ENCODE measurements at places on chromosomes 3 and 15.

DNA sequence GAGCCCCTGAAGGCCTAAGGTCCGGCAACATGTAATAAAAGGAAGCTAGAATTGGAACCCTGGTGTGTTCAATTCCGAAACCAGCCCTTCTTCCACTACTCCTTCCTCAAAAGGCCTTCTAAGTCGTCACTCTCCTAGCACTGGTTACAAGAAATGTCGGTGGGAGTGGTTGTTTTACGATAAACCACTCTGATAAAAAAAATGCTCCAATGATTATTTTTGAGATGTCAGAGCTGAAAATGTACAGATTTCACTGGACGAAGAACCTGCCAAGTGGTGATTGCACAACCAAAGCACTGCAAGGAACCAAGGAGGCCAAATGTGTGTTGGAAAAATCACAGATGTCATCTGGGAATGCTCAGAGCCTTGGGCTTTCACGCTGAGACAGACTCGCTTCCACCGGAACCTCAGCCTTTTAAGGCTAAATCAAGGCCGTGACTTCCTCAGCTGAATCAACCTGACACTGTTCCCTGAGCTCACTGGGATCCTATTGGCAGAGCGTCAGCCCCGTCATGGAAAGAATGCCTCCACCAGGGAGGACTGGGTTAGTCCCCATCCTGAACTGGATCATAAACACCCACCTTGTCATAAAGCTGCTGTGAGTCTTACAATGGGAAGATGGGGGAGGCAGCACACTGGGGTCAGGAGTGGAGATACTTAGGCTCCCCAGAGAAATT is 108.1 kb upstream of the THBS1 start:
- no peak for DNase-seq

DNA sequence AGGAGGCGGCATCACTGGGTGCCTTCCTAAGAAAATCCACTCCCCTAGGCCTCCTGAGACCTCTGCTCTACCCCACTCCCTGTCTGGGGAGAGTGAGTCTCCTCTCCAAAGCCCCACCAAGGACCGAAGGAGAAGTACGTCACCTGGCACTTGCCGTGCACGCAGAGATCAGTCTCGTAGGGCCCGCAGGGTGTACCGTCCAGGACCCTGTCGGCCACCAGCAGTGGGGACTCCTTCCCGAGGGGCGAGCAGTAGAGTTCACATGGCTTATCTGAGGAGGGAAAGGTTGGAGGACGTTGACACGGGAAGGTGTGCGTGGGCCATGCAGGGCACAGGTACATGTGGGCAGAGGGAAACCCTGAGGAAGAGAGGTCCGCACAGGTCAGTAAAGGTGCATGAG is 232.9 kb downstream of the ADAMTS17 start:
- no peak for DNase-seq

DNA sequence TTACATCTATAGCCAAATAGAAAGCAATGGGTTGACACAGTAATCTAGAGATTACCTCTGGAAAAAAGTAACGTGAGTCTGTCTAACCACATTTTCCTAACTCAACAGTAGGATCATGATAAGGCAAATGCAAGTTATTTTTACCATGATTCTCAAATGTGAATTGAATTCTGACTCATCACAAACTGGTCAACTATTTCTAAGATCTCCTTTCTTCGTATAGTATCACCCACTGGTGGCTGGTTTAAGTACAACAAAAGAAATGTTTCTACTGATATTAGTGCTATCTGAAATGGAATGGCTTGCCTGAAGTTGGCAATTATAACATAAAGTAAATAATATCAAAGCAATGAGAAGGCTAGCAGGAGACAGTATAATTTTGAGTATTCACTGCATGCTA is 102.2 kb downstream of the ABI3BP start:
- DNase-seq = no peak

DNA sequence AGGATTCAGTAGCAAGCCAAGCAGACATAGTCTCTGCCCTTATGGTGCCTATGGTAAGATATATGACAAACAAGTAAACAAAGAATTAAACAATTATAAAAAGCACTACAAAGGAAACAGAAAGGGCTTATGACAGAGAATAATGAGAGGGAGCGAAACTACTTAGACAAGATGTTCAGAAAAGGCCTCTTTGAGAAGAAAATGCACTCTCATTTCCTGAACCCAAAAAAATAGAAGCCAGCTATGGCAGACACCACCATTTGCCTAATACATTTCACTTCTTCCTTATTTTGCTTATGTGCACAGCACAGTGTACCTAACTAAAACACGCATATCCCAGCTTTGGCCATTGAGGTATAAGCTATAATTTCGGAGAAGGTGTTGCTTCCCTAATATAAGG is 465.5 kb upstream of the PPP2R3A start:
- DNase-seq = no peak

DNA sequence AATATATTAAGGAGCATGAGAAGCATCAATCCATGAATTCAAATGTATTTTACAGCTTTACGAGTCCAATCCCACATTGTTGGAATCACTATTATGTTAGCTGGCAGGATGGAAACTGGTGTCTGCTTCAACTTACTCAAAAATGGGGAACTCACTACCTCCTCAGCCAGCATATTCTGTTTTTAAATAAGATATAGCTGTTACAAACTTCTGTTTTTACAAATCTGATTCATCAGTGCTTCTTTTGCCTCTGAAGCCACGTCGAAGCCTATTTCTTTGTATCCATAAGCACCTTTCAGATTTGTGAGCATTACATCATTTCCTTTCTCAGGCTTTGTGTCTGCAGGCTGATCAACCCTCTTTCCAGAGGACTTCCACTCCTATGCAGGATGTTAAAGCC is 105.9 kb downstream of the TPRG1 start:
- peak; percentile 10 for DNase-seq

GRCh38 chr3:100129941-100130340 is 15.6 kb upstream of the FILIP1L start:
- peak; percentile 67 for DNase-seq

DNA sequence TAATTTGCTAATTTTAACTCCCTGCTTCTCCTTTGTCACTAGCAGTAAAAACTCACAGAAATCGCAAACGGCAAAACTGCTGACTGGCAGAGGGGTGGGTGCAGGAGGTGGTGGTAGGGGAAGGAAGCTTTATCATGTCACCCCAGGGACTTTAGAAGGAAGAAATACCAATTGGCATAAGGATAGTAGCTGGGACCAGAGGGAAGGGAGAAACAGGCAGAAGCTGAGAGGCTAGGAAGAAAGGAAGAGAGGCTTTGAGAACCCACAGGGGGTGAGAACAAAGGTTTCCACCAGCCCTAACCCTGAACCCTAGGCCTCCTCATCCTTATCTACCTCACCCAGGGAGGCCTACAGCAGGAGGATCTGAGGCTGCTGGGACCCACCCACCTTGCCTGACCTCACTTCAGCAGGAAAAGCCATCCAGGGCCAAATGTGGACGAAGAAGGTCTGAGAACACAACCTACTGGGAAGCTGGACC is 10.7 kb downstream of the ITGB5 start:
- no peak for DNase-seq

- DNase-seq = no peak
Measured at GRCh38 chr3:58358092-58358491, 25.4 kb downstream of the PXK start.

DNA sequence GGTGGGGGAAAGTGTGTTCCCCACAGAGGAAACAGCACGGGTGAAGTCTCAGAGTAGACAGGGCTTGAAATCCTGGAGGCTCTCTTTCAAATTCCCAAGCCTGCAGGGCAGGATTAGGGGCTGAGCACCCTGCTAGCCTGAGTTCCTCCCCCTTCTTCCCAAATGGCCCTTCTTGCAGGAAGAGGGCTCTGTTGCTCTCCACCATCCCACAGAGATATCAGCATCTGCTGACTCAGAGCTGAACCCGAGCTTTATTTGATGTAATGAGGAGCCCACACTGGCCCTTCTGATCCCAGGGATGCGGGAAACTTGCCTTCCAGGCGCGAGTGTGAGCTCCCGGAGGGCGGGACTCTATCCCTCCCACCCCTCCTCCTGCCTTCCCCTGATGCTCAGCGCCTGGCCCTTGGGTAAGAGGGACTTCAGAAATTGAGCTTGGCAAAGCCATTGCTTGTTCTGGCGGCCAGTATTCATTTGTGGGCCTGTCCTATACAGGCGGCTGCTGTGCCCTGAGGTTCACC is 1.4 kb upstream of the STRA6 start:
- no peak for DNase-seq

DNA sequence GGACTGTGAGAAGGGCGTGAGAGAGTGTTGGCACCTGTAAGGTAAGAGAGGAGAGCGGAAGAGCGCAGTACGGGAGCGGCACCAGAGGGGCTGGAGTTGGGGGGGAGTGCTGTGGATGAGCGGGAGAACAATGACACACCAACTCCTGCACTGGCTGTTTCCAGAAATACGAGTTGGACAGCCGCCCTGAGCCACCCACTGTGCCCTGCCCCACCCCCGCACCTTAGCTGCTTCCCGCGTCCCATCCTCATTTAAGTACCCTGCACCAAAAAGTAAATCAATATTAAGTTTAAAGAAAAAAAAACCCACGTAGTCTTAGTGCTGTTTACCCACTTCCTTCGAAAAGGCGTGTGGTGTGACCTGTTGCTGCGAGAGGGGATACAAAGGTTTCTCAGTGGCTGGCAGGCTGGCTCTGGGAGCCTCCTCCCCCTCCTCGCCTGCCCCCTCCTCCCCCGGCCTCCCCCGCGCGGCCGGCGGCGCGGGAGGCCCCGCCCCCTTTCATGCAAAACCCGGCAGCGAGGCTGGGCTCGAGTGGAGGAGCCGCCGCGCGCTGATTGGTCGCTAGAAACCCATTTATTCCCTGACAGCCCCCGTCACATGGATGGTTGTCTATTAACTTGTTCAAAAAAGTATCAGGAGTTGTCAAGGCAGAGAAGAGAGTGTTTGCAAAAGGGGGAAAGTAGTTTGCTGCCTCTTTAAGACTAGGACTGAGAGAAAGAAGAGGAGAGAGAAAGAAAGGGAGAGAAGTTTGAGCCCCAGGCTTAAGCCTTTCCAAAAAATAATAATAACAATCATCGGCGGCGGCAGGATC is at the start of gene SOX2:
TSS of gene SOX2 (plus strand) at position 601 of the 811 bp plus-strand sequence. CDS start 436 bp downstream, outside the sequence.
- no peak for DNase-seq

DNA sequence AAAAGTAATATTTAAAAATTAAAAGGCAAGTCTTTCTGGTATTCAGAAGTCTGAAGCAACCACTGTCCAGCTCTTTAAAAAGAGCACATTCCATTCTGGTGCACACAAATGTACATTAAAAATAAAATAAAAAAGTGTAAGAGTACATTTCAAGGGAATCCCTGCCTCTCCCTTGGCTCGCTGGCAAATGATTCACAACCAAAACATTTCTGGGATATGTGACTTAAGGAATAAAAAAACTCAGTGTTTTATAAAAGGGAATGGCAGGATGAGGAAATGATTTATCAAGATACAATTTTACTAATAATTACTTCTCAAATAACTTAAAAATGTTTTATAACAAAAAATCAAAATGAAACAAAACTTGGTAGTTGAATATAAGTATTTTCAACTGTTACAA is 23.8 kb upstream of the ANXA2 start:
- no peak for DNase-seq

DNA sequence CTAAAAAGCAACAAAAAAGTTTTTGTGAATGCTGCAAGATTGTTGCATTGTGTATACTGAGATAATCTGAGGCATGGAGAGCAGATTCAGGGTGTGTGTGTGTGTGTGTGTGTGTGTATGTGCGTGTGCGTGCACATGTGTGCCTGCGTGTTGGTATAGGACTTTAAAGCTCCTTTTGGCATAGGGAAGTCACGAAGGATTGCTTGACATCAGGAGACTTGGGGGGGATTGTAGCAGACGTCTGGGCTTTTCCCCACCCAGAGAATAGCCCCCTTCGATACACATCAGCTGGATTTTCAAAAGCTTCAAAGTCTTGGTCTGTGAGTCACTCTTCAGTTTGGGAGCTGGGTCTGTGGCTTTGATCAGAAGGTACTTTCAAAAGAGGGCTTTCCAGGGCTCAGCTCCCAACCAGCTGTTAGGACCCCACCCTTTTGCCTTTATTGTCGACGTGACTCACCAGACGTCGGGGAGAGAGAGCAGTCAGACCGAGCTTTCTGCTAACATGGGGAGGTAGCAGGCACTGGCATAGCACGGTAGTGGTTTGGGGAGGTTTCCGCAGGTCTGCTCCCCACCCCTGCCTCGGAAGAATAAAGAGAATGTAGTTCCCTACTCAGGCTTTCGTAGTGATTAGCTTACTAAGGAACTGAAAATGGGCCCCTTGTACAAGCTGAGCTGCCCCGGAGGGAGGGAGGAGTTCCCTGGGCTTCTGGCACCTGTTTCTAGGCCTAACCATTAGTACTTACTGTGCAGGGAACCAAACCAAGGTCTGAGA is 4.7 kb downstream of the BHLHE40 start:
- peak; percentile 91 for DNase-seq

DNA sequence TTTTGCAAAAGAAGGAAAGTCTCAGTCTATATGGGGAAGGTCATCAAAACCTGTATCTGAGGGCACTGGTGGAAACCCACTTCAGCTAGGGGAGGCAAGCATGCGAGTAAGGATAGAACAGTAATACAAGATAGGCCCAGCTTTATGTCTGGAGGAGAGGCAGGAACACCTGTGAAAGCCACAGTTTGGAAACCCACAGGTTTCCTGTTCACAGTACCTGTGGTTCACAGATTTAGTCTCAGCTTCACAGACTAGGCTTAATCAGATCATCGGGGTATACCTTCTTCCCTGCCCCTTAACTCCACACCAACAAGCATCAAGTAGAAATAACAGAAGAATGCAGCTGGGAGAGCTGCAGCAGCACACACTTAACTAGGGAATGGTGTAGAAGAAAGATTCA is 36.2 kb downstream of the C2CD4B start:
- no peak for DNase-seq
